ENCODE measurements at places on chromosomes 4 and X.

- no peak overlapping the region for H3K4me3 ChIP-seq
- no peak overlapping the region for H3K27ac ChIP-seq
- DNase-seq = no peak
- H3K4me1 ChIP-seq = no peaks in the 10 kb centered on the region
- H3K27me3 ChIP-seq = peaks cover 23% of the 10 kb centered on the region
Measured at GRCh38 chrX:72041871-72042851, 89.6 kb downstream of the RTL5 start.

GRCh38 chrX:13733506-13733905, 914 bp downstream of the TRAPPC2 start:
- H3K36me3 ChIP-seq = peaks cover 28% of the 10 kb centered on the region
- peaks cover 26% of the 10 kb centered on the region for H3K4me1 ChIP-seq
- H3K27me3 ChIP-seq = no peaks in the 10 kb centered on the region
- H3K27ac ChIP-seq = peak overlapping the region; percentile 97
- peak overlapping the region; percentile 95 for H3K4me3 ChIP-seq
- DNase-seq = no peak

DNA sequence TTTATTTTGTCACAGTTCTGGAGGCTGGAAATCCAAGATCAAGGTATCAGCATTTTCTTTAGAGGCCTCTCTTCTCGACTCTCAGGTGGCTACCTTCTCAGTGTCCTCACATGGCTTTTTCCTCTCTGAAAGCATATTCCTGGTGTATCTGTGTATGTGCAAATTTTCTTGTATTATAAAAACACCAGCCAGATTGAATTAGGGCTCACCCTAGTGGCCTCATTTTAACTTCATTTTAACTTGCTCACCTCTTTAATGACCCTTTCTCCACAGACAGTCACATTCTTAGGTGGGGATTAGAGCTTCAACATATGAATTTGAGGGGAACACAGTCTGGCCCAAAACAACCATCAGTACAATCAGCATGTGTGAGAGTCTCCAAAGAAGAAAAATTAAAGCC, 542.4 kb upstream of the FAM241A start:
- no peaks in the 10 kb centered on the region for H3K27me3 ChIP-seq
- no peaks in the 10 kb centered on the region for H3K4me1 ChIP-seq
- DNase-seq = no peak
- no peak overlapping the region for H3K4me3 ChIP-seq

DNA sequence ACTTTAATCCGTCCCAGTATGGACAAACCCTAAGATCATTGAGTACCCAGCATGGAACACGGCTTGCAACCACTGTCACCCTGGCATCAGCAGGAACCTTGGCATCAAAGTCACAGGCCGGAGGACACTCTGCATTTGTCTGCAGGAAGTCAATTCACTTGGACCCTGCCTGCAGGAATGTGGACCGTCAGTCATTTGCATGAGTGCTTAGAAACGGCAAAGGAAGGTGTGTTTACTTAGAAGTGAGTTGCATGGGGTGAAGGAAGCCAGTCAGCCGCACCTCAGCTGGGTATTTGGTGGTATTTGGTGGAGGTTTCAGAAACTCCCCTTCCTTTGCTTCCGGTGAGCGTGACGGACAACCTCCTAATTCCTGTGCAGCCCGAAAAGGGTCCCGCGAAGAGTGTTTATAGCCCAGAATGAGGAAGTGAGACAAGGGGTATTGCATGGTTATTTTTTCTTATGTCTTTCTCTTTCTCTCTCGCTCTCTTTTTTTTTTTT, 15.5 kb downstream of the P2RY8 start:
- peak overlapping the region; percentile 82 for H3K4me3 ChIP-seq
- DNase-seq = peak; percentile 91
- H3K27me3 ChIP-seq = no peaks in the 10 kb centered on the region
- H3K36me3 ChIP-seq = peaks cover 53% of the 10 kb centered on the region

DNA sequence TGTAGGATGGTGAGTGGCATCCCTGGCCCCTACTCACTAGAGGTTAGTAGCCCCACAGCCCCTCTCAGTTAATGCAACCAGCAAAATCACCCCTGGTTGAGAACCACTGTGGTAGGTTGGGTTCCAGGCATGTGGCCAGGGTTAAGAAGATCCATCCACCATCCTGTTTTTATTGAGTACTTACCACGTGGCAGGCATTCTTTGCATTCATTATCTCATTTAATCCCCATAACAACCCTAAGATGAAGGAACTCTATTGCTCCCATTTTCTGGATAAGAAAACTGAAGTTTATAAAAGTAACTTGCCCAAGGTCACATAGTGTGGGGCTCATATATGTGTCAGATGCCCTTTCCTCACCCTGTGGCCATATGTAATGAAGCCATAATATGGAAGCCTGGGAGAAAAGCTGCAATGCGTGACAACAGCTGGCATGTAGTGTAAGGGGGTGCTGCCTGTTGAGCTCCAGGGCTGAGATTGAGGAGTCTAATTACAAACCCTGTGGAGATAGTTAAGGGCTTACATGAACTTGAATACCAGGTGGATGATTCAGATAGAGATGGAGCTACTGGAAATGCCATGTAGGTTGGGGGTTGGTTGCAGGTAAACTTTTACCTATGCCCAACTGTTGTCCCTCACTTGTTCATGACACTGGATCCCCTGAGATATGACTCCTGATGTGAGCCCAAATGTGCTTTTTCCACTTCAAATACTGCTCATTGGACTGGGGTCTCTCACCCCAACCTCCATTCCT, 100.2 kb upstream of the PGRMC2 start:
- DNase-seq = no peak
- H3K27me3 ChIP-seq = no peaks in the 10 kb centered on the region
- H3K36me3 ChIP-seq = no peaks in the 10 kb centered on the region
- no peak overlapping the region for H3K27ac ChIP-seq
- H3K4me1 ChIP-seq = peaks cover 6% of the 10 kb centered on the region
- H3K4me3 ChIP-seq = no peak overlapping the region

DNA sequence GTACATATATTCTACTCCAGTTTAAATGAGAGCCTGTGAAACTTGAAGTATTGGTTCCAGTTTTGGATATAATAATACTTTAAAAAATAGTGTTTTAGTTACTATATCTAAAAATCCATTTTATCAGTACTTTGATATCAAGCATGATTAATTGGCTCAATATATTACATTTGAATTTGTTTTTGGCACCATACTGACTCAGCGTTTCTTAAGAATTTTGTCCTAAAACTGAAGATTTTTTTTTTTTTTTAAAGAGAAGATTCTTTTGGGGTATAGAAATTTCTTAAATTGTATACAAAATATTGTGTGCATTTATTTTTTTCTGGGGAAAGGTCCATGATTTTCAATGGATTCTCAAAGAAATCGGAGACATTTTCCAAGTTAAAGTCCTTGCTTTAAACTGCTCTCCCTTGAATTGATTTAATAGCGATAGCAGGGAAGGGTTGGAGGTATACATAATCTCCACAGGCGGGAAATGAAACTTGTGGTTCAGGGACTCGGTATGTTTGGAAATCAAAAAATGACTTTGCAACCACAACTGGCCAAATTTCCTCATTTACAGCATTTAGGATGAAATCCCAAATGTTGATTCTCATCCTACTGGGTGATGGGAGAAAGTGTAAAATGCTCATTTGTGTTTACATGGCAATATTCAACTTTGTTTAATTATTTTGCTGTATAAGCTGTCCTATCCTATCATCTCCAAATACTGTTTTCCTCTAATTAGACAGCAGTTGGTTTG, 62.3 kb downstream of the TMA16 start:
- H3K27me3 ChIP-seq = no peaks in the 10 kb centered on the region
- H3K27ac ChIP-seq = no peak overlapping the region
- DNase-seq = no peak
- peaks cover 2% of the 10 kb centered on the region for H3K36me3 ChIP-seq

DNA sequence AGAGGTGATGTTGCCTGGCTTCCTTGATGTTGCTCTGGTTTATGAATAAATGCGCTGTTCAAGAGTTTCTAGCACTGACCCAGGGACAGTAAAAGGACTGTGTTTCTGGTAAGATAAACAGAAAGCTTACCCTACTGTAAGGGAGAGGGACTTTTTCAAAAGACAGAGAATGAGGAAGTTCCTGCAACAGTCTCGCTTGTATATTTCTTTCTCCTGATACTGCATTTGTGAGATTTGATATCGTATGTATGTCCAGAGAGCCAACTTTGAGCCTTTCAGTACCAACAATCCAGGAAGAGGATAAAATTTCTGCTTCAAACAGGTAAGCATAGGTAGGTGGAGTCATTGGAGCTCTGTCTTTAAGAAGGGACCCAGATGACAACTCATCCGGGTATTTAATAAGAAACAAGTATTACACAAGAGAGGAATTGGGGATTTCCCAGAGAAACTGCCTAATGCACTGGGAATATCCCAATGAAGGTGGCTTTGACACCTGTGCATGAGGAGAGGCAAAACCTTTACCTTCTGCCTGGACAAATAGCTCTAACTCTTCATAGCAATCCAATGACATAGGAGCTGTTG, 773 bp downstream of the DAPP1 start:
- H3K4me1 ChIP-seq = peaks cover 47% of the 10 kb centered on the region
- DNase-seq = peak; percentile 23
- H3K27me3 ChIP-seq = no peaks in the 10 kb centered on the region
- H3K27ac ChIP-seq = peak overlapping the region; percentile 98
- peaks cover 42% of the 10 kb centered on the region for H3K36me3 ChIP-seq
- peak overlapping the region; percentile 93 for H3K4me3 ChIP-seq

GRCh38 chr4:186647821-186648220, 75.8 kb downstream of the FAT1 start:
- H3K27ac ChIP-seq = no peak overlapping the region
- H3K4me3 ChIP-seq = no peak overlapping the region
- no peaks in the 10 kb centered on the region for H3K36me3 ChIP-seq
- H3K4me1 ChIP-seq = no peaks in the 10 kb centered on the region
- H3K27me3 ChIP-seq = no peaks in the 10 kb centered on the region
